ENCODE measurements at places on chromosomes 2 and 18. TPM values are rescaled to one million over a fixed set of nuclear protein-coding genes. Genes with fewer than 3 reads are reported as not detected.

DNA sequence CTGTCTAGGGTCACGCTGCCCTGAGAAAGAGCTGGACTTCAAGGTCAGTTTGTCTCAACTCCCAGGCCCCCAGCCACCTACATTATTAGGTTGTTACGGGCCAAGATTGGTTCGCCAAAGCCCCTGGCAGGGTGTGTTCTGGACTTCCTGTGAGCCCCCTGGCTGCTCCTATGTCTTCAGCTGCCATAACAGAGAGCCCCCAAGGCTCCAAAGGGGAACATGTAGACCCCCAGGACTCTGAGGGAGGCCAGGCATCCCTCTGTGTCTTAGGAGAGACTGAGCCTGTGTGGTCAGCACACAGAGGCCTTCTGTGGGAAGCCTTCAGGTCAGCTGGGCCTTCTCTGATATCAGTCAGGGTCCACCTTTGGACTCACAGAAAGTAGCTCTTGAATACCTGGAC is 58.3 kb downstream of the INHBB start:
- no peaks in the 10 kb centered on the region for H3K27me3 ChIP-seq
- DNase-seq: no peak
- H3K36me3 ChIP-seq: no peaks in the 10 kb centered on the region
- peaks cover 68% of the 10 kb centered on the region for H3K4me1 ChIP-seq

Gene SERPINB12
- not detected for total RNA-seq

- peaks cover 38% of the 10 kb centered on the region for H3K4me1 ChIP-seq
- no peaks in the 10 kb centered on the region for H3K27me3 ChIP-seq
- no peak overlapping the region for H3K27ac ChIP-seq
- no peaks in the 10 kb centered on the region for H3K36me3 ChIP-seq
- H3K4me3 ChIP-seq: no peak overlapping the region
Observed at GRCh38 chr2:54224997-54225396, 31.0 kb downstream of the TSPYL6 start.

GRCh38 chr2:141439524-141439923 is 691.3 kb downstream of the LRP1B start:
- DNase-seq: no peak
- H3K27ac ChIP-seq: no peak overlapping the region
- H3K36me3 ChIP-seq: no peaks in the 10 kb centered on the region

GRCh38 chr2:73386342-73386868 is 769 bp downstream of the ALMS1 start:
- H3K36me3 ChIP-seq: no peaks in the 10 kb centered on the region
- DNase-seq: no peak
- no peaks in the 10 kb centered on the region for H3K27me3 ChIP-seq
- H3K4me3 ChIP-seq: peak overlapping the region; percentile 95
- H3K27ac ChIP-seq: peak overlapping the region; percentile 86
- H3K4me1 ChIP-seq: peaks cover 4% of the 10 kb centered on the region

Gene GPR75
- 4.2 TPM for total RNA-seq

GRCh38 chr2:206353685-206354084 is 79.2 kb downstream of the ZDBF2 start:
- H3K27ac ChIP-seq: no peak overlapping the region
- H3K27me3 ChIP-seq: no peaks in the 10 kb centered on the region
- H3K4me3 ChIP-seq: no peak overlapping the region
- DNase-seq: no peak
- H3K4me1 ChIP-seq: no peaks in the 10 kb centered on the region

Gene FBXO15
- 0.29 TPM for total RNA-seq

Gene C2orf15
- 11.3 TPM for total RNA-seq

- no peak overlapping the region for H3K4me3 ChIP-seq
- peak; percentile 68 for DNase-seq
- no peaks in the 10 kb centered on the region for H3K36me3 ChIP-seq
- no peak overlapping the region for H3K27ac ChIP-seq
Observed at GRCh38 chr2:16525265-16525887, 140.3 kb downstream of the CYRIA start.

GRCh38 chr18:25895518-25895917 is 194.9 kb downstream of the SS18 start:
- H3K27me3 ChIP-seq: no peaks in the 10 kb centered on the region
- no peaks in the 10 kb centered on the region for H3K36me3 ChIP-seq
- no peak for DNase-seq
- no peak overlapping the region for H3K27ac ChIP-seq
- no peak overlapping the region for H3K4me3 ChIP-seq

Gene LRATD1
- 0.27 TPM for total RNA-seq

GRCh38 chr18:35592298-35592697 is 10.8 kb downstream of the GALNT1 start:
- H3K27me3 ChIP-seq: no peaks in the 10 kb centered on the region
- DNase-seq: no peak
- H3K36me3 ChIP-seq: no peaks in the 10 kb centered on the region
- H3K4me1 ChIP-seq: no peaks in the 10 kb centered on the region
- H3K4me3 ChIP-seq: no peak overlapping the region

Gene CTLA4
- total RNA-seq: not detected

Gene KCNJ3
- not detected for total RNA-seq

Gene FN1
- 3,805 TPM for total RNA-seq

GRCh38 chr2:37812941-37813730 is 112.0 kb upstream of the RMDN2 start:
- H3K4me1 ChIP-seq: peaks cover 7% of the 10 kb centered on the region
- no peak overlapping the region for H3K27ac ChIP-seq
- no peaks in the 10 kb centered on the region for H3K36me3 ChIP-seq
- H3K27me3 ChIP-seq: no peaks in the 10 kb centered on the region

Gene GCG
- total RNA-seq: not detected

Gene MCM6
- 94.6 TPM for total RNA-seq

DNA sequence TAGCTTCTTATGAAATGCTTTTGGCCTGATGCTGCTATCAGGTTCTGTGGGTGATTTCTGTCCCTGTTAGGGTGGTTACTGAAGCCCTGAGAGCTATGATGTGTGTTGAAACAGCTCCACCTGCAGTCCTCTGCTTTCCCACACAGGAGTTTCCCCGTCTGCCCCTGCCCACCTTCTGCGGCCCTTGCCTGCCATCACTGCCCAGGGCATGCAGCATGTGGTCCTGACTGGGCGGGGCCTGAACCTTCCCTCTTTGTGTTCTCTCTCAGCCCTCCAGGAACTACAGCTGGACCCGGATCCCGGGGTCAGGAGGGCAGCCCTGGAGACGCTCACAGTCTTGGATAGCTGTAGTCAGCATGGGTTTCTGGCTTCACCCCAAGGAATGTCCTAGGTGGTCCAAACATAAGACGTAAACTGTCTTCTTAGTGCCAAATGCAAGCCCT is 21.4 kb downstream of the HJURP start:
- H3K27ac ChIP-seq: no peak overlapping the region
- H3K27me3 ChIP-seq: no peaks in the 10 kb centered on the region
- no peak overlapping the region for H3K4me3 ChIP-seq
- peak; percentile 55 for DNase-seq

GRCh38 chr2:176470713-176471112 is 201.5 kb downstream of the MTX2 start:
- no peak for DNase-seq
- no peak overlapping the region for H3K4me3 ChIP-seq
- no peak overlapping the region for H3K27ac ChIP-seq

- no peaks in the 10 kb centered on the region for H3K4me1 ChIP-seq
- no peaks in the 10 kb centered on the region for H3K27me3 ChIP-seq
- no peak for DNase-seq
- H3K4me3 ChIP-seq: no peak overlapping the region
Observed at GRCh38 chr2:110805894-110806452, 73.6 kb downstream of the ACOXL start.

Gene GALNT1
- total RNA-seq: 57.4 TPM

DNA sequence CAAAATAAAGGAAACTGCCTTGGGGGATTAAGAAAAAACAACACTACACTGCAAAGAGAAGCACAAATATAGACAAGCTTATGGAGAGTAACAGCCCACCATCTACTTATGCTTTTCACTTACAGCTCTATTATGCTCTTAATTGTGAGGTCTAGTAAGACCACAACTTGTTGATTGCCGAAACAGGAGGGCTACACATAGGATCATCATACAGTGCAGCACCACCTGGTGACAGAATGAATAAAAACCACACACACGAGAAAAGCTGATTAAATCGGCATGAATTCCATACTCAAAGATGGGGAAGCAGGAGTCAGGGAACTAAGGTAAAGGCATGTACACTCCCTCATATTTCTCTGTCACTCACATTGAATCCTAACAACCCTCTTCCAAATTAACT is 259.2 kb downstream of the IKZF2 start:
- no peak for DNase-seq
- H3K27ac ChIP-seq: no peak overlapping the region
- H3K4me3 ChIP-seq: no peak overlapping the region
- H3K27me3 ChIP-seq: no peaks in the 10 kb centered on the region
- no peaks in the 10 kb centered on the region for H3K36me3 ChIP-seq

Gene IMPA2
- total RNA-seq: 66.1 TPM

GRCh38 chr2:136067897-136068580 is 49.9 kb downstream of the CXCR4 start:
- no peaks in the 10 kb centered on the region for H3K27me3 ChIP-seq
- H3K4me1 ChIP-seq: peaks cover 19% of the 10 kb centered on the region
- H3K36me3 ChIP-seq: no peaks in the 10 kb centered on the region

- H3K4me3 ChIP-seq: no peak overlapping the region
- H3K4me1 ChIP-seq: no peaks in the 10 kb centered on the region
- H3K36me3 ChIP-seq: no peaks in the 10 kb centered on the region
- H3K27ac ChIP-seq: no peak overlapping the region
Observed at GRCh38 chr2:226978300-226978699, 142.4 kb downstream of the RHBDD1 start.

DNA sequence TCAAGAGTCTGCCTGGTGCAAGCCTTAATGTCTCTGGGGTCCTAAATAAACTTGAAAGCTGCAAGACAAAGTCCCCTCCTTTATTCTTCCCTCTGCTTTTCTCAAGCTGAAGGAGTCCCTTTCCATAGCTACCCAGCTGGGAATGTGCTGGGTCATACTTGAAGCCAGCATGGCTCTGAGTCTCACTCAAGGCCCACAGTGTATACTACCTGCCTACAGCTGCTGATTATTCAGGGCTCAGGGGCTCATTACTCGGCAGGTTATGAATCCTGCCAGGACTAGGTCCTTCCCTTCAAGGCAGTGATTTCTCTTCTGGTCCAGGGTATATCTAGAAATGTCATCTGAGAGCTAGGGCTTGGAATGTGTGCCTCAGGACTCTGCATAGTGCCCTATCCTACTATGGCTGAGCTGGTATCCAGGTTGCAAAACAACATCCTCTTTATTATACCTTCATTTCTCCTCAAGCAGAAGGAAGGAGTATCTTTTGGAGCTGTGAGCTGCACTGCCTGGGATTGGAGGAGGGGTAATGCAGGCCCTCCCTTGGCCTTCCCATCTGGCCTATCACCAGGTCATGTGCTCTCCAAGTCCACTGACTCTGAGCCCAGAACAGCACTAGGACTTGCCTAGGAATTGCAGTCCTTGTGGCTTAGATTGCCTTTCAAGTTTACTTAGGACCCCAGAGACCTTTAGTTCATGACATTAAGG is 22.3 kb downstream of the IL1RN start:
- H3K36me3 ChIP-seq: no peaks in the 10 kb centered on the region
- H3K4me3 ChIP-seq: no peak overlapping the region
- H3K27ac ChIP-seq: no peak overlapping the region

All from Caco-2 (cell line).